ENCODE measurements at places on chromosomes 12 and 14.

DNA sequence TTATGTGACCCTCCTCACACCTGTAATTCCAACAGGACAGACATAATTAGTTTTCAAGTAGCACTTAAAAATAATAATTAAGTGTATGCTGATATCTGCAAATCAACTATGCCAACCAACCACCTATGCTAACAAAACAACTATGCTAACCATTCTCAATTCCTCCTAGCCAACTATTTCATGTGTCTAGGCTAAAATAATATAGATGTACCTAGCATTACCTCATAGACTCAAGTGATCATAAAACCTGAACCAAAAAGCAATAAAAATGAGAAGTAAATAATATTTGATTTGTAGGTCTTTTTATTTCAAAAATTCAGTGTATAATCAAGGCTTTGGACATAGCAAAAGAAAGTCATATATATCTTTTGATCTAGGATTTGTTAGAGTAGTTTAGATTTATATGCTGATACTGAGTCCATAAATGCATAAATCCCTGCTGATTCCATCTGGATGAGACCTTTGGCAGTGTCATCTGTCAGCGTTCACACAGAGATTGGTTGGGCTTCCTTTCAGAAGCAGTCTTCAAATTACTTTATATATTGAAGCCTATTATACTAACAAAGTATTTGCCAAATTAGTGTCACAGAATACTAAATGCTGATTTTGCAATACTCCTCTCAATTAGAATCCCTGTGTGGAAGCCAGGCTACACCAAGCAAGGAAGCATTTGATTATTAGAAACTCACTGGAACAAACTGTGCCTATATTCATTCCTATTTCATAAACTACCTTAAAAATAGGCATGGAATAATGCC is 101.4 kb upstream of the PPM1H start:
- H3K4me1 ChIP-seq = no peaks in the 10 kb centered on the region
- no peaks in the 10 kb centered on the region for H3K36me3 ChIP-seq

DNA sequence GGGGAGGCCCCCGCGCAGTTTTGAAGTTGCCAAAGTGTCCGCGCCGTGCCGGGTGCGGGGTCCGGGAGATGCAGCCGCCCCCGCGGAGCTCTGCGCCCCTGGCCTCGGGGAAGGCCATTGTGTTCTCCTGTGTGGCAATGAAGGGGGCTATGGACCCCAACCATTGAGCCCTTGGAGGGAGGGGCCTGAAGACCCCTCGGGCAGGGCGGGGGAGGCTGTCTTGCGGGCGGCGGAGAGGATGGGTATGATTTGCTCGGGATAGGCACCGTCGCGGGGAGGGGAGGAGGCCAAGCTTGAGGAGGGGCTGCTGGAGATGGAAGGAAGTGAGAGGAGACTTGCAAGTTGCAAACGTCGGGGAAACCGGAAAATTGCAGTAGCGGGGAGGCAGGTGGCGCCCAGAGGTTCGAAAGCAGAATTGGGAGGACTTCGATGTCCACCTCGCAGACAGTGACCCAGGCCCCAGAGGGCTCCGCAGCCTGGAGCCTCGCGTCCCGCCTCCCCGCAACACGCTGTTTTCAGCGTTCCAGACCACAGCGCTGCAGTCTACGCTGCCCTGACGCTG is 25.4 kb downstream of the BCL11B start:
- peak overlapping the region; percentile 90 for H3K4me3 ChIP-seq
- peaks cover 78% of the 10 kb centered on the region for H3K4me1 ChIP-seq
- H3K36me3 ChIP-seq = peaks cover 37% of the 10 kb centered on the region
- peak overlapping the region; percentile 95 for H3K27ac ChIP-seq

GRCh38 chr14:94171208-94171607 is 2.9 kb upstream of the PPP4R4 start:
- peaks cover 17% of the 10 kb centered on the region for H3K4me1 ChIP-seq
- peaks cover 45% of the 10 kb centered on the region for H3K27me3 ChIP-seq
- no peak overlapping the region for H3K27ac ChIP-seq

GRCh38 chr12:45338272-45338671 is 122.4 kb downstream of the ANO6 start:
- no peak overlapping the region for H3K27ac ChIP-seq
- H3K4me1 ChIP-seq = peaks cover 1% of the 10 kb centered on the region
- H3K27me3 ChIP-seq = no peaks in the 10 kb centered on the region
- H3K36me3 ChIP-seq = peaks cover 11% of the 10 kb centered on the region
- DNase-seq = no peak

GRCh38 chr12:108811411-108812180 is 45.8 kb downstream of the SSH1 start:
- no peak overlapping the region for H3K27ac ChIP-seq
- H3K4me3 ChIP-seq = no peak overlapping the region
- H3K36me3 ChIP-seq = peaks cover 29% of the 10 kb centered on the region

- peaks cover 5% of the 10 kb centered on the region for H3K4me1 ChIP-seq
- no peak overlapping the region for H3K27ac ChIP-seq
- H3K36me3 ChIP-seq = no peaks in the 10 kb centered on the region
- DNase-seq = no peak
- peaks cover 13% of the 10 kb centered on the region for H3K27me3 ChIP-seq
Measured at GRCh38 chr12:131054345-131055092, 100.8 kb downstream of the ADGRD1 start.

DNA sequence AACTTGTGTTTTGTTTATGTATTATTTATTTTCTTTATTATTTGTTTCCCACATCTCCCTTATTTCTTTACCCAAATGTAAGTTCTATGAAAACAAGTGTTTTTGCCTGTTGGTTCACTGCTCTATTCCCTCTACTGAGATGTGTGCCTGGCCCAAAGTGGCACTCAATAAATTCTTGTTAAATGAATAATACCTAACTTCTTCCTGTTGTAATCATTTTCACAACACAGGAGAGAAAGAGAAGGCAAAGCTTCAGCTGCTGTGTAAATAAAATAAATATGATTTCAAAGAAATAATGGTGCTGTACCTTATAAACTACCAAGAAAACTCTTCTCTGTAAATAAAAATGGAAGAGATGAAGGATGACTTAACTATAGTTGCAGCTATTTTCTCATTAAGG is 116.2 kb downstream of the TRHDE start:
- no peaks in the 10 kb centered on the region for H3K4me1 ChIP-seq
- H3K27me3 ChIP-seq = no peaks in the 10 kb centered on the region
- no peak for DNase-seq
- H3K4me3 ChIP-seq = no peak overlapping the region
- no peaks in the 10 kb centered on the region for H3K36me3 ChIP-seq

- H3K36me3 ChIP-seq = peaks cover 19% of the 10 kb centered on the region
- no peaks in the 10 kb centered on the region for H3K4me1 ChIP-seq
- no peak overlapping the region for H3K27ac ChIP-seq
- H3K4me3 ChIP-seq = no peak overlapping the region
Measured at GRCh38 chr14:69049675-69050074, 70.6 kb upstream of the ACTN1 start.

DNA sequence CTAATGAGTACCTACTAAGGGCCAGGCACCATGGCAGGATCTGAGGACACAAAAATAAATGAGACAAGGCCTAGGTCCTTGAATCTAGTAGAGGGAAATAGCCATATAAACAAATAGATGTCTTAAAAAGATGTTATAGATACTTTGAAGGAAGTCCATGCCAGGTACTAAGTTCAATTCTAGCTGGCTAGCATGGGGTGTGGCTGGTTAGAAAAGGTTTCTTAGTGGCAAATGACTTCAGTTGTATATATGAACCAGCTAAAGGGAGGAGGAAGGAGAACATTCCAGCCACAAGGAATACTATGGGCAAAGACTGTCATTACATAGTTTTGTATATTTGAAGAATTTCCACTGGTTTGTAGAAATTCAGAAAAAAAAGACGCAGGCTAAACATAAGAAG is 133.6 kb upstream of the BMP4 start:
- H3K4me1 ChIP-seq = no peaks in the 10 kb centered on the region
- no peak overlapping the region for H3K4me3 ChIP-seq
- no peaks in the 10 kb centered on the region for H3K27me3 ChIP-seq
- no peak for DNase-seq

DNA sequence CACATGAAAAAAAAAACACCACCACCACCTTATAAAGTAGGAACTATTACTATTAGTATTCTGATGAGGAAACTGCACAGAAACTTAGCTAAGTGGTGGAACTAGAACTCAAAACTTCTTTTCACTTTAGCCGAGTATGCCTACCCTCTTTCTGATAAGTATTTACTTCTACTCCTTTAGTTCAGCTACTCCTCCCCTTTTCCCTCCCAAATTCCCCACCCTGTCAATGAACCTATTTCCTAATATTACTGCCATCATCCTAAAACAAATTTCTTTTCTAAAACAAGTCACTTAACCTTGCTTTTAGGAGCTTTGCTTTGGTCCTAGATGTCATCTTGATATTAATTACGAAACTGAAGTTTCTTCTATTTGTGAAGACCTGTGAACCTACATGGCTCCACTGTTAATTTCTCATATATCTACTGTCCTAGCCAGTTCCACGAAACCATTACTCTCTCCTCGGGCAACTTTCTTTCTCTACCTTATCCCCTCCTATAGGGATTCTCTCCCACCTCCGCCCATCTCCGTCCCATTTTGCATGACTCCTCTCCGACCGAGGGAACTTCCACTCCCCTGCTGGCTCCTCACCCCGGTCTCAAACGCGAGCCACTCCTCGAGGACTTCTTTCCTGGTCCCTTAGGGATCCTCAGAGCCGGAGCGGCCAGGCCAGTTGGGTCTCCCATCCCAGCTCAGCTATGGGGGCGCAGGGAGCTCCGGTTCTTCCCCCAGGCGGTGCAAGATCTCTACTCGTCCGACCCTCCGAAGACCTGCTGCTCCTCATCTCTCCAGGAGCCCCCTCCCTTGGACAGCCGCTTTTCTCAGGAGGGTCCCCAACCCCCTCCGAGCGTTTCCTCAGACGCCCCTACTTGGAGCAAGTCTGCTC is 1.1 kb downstream of the NUMB start:
- peak overlapping the region; percentile 98 for H3K27ac ChIP-seq
- H3K27me3 ChIP-seq = no peaks in the 10 kb centered on the region
- H3K36me3 ChIP-seq = peaks cover 11% of the 10 kb centered on the region
- peaks cover 41% of the 10 kb centered on the region for H3K4me1 ChIP-seq

- peaks cover 13% of the 10 kb centered on the region for H3K4me1 ChIP-seq
- no peak overlapping the region for H3K27ac ChIP-seq
- no peaks in the 10 kb centered on the region for H3K27me3 ChIP-seq
- no peak overlapping the region for H3K4me3 ChIP-seq
- H3K36me3 ChIP-seq = peaks cover 3% of the 10 kb centered on the region
Measured at GRCh38 chr12:101854747-101855146, 22.6 kb upstream of the DRAM1 start.

DNA sequence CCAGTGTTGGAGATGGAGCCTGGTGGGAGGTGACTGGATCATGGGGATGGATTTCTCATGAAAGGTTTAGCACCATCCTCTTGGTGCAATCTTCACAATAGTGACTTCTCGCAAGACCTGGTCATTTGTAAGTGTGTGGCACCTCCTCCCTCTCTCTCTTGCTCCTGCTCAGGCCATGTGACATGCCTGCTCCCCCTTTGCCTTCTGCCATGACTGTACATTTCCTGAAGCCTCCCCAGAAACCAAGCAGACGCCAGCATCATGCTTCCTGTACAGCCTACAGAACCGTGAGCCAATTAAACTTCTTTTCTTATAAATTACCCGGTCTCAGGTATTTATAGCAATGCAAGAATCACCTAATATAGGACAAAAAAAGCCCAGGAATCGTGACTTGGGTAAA is 171.0 kb upstream of the FOXN3 start:
- H3K36me3 ChIP-seq = peaks cover 57% of the 10 kb centered on the region
- DNase-seq = no peak
- H3K4me1 ChIP-seq = peaks cover 42% of the 10 kb centered on the region

DNA sequence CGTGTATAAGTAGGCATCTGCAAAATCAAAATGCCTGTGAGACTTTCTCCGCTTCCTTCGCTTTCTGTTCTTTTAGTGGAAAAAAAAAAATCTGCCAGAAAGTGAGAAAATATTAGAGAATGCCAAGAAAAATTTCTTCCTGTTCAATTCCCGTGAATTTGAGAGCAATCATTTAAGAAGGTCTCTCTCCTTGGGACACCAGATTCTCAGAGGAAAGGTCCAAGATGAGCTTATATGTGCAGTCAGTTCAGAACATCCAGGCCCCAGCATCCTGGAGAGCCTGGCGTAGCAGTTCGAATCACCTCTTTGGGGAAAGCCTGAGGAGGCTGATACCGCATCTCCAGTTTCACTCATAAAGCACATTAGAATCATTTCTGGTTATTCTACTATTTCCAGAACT is 912.8 kb downstream of the GALC start:
- no peaks in the 10 kb centered on the region for H3K36me3 ChIP-seq
- H3K4me3 ChIP-seq = no peak overlapping the region
- no peaks in the 10 kb centered on the region for H3K4me1 ChIP-seq

GRCh38 chr12:121781484-121781997 is 11.9 kb downstream of the RHOF start:
- H3K36me3 ChIP-seq = peaks cover 51% of the 10 kb centered on the region
- peak overlapping the region; percentile 79 for H3K4me3 ChIP-seq
- H3K27ac ChIP-seq = peak overlapping the region; percentile 93
- DNase-seq = no peak

DNA sequence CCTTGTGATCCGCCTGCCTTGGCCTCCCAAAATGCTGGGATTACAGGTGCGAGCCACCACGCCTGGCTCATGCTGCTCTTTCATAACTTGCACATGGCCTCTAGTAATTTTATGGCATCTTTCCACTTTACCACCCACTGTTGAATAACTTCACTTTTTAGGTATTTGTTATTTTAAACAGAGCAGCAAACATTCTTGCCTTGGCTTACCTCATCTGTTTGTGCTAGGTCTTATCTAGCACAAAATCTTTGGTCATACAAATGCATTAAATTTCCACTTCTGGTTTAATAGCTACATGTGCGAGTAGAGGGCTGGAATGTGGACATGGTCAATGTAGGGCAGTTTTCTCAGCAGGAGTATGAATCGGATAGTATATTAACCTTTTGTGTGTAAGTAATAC is 38.8 kb upstream of the ATF7IP start:
- no peaks in the 10 kb centered on the region for H3K36me3 ChIP-seq
- H3K27ac ChIP-seq = no peak overlapping the region
- no peaks in the 10 kb centered on the region for H3K27me3 ChIP-seq
- no peak overlapping the region for H3K4me3 ChIP-seq
- no peaks in the 10 kb centered on the region for H3K4me1 ChIP-seq

GRCh38 chr12:98341732-98342131 is 173.7 kb upstream of the TMPO start:
- H3K27me3 ChIP-seq = peaks cover 13% of the 10 kb centered on the region
- no peak overlapping the region for H3K4me3 ChIP-seq
- no peaks in the 10 kb centered on the region for H3K4me1 ChIP-seq
- H3K36me3 ChIP-seq = no peaks in the 10 kb centered on the region
- no peak overlapping the region for H3K27ac ChIP-seq

GRCh38 chr14:21317398-21317797 is 37.5 kb downstream of the RPGRIP1 start:
- H3K27me3 ChIP-seq = peaks cover 12% of the 10 kb centered on the region
- H3K36me3 ChIP-seq = no peaks in the 10 kb centered on the region
- no peak for DNase-seq

All from activated CD4-positive, alpha-beta T cell treated with anti-CD3 and anti-CD28 coated beads, Interleukin-2, amount 10 ng/mL, durations not matched to agents 24 days and 14 days (primary cell).